ENCODE measurements at places on chromosomes 16 and 17.

- DNase-seq, result no peak
These were observed 10.8 kb upstream of the RASD1 start for GRCh38 chr17:17506893-17507464.

DNA sequence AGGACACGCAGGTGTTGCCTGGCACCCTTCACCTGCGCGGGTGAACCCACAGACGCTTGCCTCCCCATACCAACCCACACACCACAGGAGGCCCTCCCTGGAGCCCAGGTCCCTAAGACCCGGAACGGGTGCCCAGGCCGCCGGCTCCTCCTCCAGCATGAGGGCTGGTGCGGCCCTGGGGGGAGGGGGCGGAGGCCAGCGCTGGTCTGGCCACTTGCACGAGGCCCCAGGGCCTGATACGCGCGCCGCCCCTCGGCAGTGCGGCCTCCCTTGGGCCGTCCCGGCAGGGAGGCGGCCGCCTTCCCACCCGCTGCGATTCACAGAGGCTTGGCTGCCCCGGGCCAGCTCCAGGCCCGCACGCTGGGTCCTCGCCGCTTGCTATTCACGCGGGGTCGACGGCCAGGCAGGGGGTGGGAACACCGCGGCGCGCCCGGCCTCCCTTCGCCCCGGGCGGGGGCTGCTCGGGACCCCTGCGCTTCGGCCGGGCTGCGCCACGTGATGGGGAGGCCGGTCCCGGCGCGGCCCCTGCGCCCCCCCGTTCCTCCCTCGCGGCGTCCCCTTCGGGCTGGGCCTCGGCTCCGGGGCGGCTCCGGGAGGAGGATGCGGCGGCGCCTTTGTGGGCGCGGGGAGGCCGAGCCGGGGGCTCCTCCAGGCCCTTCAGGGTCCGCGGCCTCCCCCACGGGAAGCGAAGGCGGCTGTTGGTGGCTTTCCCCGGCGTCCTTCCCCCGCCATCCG, 685 bp downstream of the FASN start:
- peak; percentile 13 for DNase-seq

DNA sequence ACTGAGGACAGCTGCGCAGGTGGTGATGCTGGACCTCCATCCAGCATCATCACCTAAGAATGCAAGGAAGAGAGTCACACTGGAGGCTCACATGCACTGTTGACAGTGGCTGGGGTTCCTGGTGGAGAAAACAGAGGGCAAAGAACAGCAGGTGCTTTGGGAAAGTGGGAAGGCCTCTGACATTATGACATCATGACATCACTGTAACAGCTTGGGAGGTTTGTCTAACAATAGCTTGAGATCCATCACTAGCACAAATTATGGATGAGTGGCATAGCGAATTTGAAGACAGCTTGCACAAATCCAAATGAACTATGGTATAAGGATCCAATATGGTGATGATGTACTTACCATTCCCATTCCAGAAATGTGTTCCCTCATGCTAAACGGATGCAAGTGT, 226.5 kb upstream of the MPHOSPH6 start:
- no peak for DNase-seq

GRCh38 chr17:29694918-29695563, 72.3 kb upstream of the CORO6 start:
- peak; percentile 49 for DNase-seq

DNA sequence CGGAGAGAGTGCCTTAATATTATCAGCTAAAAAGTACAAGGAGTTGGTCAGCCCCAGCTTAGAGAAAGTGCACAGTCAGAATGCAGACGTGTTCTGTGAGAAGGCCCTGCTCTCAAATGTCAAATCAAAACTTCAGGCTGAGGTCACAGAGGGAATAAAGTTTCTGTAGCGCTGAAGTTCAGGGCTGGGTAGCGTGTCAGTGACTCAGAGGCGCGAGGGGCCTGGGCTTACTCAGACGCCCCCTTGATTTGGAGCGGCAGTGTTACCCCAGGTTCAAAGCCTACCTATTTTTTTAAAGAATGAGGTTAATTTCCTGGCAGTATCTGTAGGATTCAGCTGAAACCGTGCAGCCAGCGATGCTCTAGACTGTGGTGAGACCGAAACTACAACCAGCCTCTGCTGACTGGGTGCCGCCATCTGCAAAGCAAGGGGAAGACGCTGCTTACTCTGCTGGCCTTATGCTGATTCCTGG, 4.8 kb downstream of the CIAO3 start:
- DNase-seq, result no peak

- no peak for DNase-seq
These were observed 67.8 kb downstream of the RPH3AL start for GRCh38 chr17:284676-285355.

DNA sequence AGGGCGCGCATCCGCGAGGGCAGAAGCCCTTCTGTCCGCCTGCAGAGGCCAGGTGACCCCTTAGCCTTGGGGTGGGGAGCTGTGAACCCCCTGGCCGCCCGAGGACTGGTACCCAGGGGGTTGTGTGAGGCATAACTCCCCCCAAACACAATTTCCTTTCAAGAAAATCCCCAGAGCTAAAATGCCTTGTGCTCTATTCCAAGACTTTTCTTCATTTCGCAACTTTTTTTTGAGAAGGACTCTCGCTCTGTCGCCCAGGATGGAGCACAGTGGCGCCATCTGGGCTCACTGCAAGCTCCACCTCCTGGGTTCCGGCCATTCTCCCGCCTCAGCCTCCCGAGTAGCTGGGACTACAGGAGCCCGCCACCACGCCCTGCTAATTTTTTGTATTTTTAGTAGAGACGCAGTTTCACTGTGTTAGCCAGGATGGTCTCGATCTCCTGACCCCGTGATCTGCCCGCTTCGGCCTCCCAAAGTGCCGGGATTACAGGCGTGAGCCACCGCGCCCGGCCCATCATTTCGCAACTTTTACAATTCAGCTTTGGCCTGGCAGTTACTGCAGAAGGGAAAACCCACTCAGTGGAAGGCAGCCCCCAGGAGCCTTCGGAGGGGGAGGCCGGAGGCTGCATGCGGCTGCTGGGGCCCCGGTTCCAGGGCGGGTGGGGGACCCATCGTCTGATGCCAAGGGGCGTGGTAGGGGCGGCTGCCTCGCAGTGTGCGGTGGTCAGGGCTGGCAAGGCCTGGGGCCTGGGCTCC, 963 bp upstream of the APRT start:
- DNase-seq, result peak; percentile 30

GRCh38 chr17:50244771-50245170, 29.5 kb upstream of the TMEM92 start:
- DNase-seq, result no peak

DNA sequence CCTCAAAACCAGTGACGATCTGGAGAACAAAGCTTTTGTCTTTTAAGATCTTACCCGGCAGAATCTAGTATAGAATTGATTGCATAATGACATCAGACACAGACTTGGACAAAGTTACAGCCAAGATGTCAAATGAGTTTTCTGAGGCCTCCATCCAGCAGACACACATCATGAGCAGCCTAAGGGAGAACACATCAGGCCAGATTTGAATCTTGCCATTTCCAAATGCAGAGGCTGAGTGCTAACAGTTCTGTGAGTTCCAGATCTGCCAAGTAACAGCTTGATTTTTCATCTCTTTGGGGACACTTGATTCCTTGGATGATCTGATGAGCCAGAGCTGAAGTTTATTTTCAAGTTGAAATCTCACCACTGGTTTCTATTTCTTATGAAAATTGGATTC, 21.0 kb downstream of the NOG start:
- DNase-seq, result no peak

DNA sequence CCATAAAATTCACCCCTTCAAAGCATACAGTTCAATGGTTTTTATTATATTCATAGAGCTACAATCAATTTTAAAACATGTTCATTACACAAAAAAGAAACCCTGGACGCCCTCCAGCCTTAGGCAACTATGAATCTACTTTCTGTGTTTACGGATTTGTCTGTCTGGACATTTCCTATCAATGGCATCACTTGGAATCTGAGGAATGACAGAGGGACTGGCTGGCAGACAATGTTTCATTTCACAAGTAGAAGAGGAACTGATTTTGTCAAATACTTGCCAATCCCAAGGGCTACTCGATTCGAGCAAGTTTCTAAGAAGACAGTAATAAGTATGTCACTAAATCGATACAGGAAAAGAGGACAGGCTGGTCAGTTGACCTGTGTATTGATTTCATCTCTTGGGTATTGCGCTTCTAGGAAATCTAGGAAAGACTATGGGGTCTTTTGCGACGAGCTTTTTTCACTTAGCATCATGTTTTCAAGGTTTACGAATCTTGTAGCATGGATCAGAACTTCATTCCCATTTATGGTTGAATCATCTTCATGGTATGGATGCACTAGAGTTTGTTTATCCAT, 56.6 kb downstream of the RGS9 start:
- no peak for DNase-seq

DNA sequence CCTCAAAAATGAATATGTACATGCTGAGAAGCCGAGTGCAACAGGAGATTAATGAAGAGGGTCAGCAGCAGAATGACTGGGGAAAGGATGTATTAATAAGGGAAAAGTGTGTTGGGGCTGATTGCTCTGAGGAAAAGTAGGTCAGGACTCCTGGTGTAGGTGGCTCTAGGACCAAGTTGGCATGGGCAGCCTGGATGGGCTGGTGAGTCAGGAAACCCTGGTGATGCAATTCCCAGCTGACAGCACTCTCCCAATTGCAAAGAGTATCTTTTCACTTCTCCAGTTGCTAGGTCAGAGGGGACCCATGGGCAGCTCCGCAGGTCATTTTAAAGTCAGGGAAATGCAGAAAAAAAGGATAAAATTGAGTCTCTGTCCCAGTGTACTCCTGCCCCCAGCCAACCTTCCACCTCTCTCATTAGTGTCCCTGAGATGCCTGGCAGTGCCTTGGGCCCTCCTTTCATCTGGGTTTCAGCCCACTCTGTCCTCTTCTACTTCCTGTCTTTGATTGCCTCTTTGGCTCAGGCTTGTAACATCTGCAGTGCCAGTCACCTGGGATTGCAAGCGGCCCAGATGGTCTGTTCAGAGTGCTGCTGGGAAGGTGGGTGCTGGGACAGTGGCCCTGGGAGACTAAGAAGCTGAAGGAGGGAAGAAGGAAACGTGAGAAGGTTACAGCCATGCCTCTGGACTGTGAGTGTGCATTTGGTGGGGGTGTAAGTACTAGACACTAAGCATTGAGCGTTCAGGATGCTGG, 2177.2 kb downstream of the TP53TG3F start:
- peak; percentile 33 for DNase-seq

DNA sequence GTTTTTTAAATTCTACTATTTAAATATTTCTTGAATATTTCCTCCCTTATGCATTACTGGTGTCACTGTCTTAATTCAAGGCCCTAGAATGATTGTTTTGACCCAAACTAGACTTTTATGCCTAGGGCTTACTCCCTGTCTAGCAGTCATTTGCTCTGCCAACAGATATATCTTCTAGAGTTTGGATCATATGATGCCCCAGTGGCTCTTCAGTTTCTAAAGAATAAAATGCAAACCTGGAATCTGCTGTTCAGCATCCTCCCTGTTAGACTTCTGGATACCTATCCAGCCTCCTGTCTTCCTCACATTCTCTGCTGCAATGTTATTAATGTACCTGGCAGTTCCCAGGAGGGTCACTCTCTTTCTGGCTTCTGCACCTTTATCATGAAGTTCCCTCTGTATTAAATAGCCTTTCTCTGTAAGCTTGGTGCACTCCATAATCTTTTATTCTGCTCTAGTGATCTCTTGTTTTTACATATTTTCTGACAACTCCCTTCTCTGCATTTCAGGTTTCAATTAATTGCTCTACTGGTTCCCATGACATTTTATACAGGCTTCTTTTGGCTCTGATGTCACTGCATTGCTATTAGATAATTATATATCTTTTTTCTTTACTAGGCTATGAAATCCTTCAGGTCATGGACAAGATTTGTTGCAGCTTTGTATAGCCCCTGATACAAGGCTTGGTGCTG, 15.7 kb downstream of the PHKB start:
- DNase-seq, result no peak

- DNase-seq, result no peak
These were observed 2.5 kb downstream of the PRAC2 start for GRCh38 chr17:48725288-48726064.

- peak; percentile 26 for DNase-seq
These were observed 7.7 kb downstream of the ITGAM start for GRCh38 chr16:31267332-31268032.

DNA sequence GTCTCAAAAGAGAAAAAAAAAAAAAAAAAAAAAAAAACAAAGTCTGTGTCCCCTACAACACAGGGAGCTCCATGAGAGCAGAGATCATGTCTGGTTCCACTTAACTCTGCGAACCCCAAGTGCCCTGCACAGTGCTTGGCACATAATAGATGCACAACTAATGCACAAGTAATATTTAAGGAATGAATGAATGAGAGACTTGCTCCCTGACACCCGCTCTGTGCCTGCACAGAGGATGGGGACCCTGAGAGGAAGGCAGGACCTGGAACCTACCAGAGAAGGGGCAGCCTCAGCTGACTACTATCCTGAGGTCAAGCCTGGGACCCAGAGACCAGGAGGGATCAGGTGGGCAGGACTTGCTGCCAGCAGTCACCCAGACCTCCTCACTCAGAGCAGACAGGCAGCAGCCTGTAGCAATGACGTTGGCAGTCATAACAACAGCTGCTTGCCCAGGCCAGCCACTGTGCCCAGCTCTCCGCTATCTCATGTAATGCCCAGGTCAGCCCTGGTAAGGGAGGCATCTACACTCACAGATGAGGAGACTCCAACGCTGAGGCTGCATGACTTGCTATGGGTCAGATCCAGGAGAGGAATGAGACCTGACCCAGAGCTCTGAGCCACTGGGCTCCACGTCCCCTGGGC, 2.9 kb downstream of the MYO15A start:
- no peak for DNase-seq

GRCh38 chr17:48406936-48407567, 23.0 kb downstream of the SKAP1 start:
- no peak for DNase-seq

- DNase-seq, result no peak
These were observed 795 bp downstream of the KCTD13 start for GRCh38 chr16:29925105-29925756.

- DNase-seq, result no peak
These were observed 46.0 kb downstream of the HS3ST2 start for GRCh38 chr16:22859925-22860324.

- no peak for DNase-seq
These were observed 135.5 kb upstream of the CRHR1 start for GRCh38 chr17:45648642-45649041.

GRCh38 chr17:57986841-57987580, 1.0 kb downstream of the VEZF1 start:
- DNase-seq, result peak; percentile 75
